ENCODE measurements at places on chromosomes 6 and 20. TPM values are rescaled to one million over a fixed set of nuclear protein-coding genes. Genes with fewer than 3 reads are reported as not detected.

GRCh38 chr6:150079604-150080003 lies 10.7 kb upstream of the ULBP3 start:
- no peak for DNase-seq

DNA sequence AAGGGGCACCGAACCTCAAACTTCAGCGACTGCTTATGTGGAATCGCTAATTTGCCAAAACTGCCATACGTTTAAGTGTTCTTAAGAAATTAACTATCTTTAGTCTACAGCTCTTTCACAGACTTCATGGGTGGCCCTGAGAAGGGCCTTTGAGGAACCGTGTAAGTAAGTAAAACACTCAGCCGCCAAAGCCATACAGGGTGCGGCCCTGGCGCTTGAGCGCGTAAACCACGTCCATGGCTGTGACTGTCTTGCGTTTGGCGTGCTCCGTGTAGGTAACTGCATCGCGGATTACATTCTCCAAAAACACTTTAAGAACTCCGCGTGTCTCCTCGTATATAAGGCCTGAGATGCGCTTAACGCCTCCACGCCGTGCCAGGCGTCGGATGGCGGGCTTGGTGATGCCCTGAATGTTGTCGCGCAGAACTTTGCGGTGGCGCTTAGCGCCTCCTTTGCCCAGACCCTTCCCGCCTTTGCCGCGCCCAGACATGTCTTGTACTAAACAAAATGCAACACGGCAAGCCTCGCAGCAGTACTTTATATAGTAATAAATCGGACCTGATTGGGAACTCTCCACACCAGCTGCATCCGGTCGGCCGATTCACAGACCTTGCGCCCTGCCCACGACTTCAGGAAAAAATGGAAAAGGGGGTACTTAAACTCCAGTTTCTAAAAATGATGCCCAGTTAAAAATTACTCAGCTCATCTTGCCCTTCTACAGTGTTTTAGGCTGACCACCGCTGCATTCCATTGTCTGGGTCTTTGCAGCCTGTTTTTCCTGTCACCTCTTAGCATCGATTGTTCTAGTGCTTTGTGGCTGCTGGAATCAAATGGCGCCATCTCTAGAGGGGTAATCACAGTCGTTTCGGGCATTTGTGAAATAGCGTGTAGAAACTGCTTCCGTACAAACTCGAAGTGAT lies 38.9 kb downstream of the OR2B2 start:
- DNase-seq = no peak

- peak; percentile 17 for DNase-seq
These were observed at the start of gene TBX18 for GRCh38 chr6:84764332-84765049. TSS of gene TBX18 (minus strand) at chr6:84764598. CDS start at chr6:84764181, 417 bp downstream.

- no peak for DNase-seq
These were observed 4.5 kb downstream of the LMBRD1 start for GRCh38 chr6:69792292-69792691.

Gene SPATA25
- total RNA-seq = 1.1 TPM

Gene ARFGEF3
- total RNA-seq = 1.0 TPM

Gene COL20A1
- not detected for total RNA-seq

Gene PRICKLE4
- 10.9 TPM for total RNA-seq

Gene SLC22A16
- total RNA-seq = not detected

All from esophagus squamous epithelium (tissue), 5 donors.